ENCODE measurements at places on chromosomes 11 and 22.
A peak's percentile ranks its signal among the peaks of the same experiment; 100 is the strongest.

DNA sequence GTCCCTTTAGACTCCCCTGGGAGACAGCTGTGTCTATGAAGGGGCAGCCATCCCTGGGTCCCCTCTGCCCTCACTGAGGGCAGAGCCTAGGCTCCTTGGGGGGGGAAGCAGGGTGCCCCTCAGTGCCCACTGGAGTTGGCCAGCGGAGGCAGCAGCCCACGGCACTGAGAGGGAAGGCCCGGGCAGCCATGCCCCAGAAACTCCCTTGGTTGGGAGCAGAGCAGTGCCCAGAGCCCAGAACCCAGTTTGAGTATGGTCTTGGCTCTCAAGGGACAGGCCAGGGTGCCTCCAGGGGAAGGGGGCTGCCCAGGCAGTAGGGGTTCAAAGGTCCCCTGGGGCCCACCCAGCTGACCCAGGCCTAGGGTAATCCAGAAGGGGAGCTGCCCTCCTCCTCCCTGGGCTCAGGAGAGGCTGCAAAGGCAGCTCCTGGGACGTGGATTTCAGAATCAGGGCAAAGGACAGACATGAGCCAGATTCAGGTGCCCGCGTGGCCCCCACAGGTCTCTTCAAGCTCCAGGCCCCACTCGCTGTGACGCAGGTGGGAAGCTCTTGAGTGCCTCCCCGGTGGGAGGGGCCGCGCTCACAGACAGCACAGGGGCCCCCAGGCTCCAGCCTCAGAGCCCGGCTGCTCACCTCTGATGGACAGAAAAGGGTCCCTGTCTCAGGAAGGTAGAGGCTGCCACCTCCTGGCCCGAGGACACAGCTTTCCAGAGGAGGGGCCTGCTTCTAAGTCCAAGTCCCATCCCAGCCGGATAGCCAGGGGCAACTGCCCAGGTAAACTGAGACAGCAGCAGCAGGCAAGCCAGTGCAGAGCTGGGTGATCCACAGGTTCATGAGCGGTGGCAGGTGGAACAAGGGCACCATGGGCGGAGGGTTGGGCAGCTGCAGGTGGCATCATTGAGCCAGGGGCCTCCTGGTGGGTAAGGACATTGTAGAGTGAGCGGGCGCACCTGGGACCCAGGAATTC, 2.6 kb downstream of the C11orf21 start:
- DNase-seq: peak; percentile 36

- DNase-seq: no peak
Observed at GRCh38 chr22:40418366-40419201, 48.2 kb downstream of the SGSM3 start.

DNA sequence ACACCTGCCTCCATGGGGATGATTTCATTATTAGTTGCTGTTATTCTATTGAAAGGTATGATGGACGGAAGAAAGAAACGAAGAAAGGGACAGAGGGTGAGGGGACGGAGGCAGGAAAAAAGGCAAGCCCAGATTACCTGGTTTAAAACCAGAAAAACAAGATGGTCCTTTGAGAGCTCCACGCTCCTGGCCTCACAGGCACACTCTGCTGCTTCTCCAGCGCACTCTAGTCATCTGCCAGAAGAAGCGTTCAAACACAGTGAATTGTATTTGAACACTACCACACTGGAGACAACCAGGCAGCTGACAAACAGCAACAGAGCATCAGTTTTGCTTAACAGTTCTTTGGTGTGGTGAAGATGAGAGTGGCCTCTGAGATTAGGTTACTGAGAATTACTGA, 216.9 kb downstream of the CADM1 start:
- DNase-seq: no peak

DNA sequence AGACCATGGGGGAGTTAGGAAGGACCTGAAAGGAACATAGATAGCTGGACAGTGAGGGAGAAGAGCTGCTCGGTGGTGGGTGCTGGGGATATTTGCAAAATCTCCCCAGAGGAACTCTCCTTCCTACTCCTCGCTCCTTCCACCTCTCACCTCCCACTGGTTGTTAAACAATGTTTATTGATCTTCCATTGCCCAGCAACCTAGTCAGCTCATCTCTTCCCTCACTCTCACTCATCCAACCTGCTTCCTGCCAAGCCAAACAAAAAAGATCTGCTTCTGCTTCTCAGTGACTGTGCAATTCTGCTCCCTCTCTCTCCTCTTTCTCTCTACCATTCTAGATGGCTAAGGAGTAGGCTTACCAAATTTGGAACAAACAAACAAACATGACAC, 115.0 kb downstream of the SLC1A2 start:
- DNase-seq: peak; percentile 79

DNA sequence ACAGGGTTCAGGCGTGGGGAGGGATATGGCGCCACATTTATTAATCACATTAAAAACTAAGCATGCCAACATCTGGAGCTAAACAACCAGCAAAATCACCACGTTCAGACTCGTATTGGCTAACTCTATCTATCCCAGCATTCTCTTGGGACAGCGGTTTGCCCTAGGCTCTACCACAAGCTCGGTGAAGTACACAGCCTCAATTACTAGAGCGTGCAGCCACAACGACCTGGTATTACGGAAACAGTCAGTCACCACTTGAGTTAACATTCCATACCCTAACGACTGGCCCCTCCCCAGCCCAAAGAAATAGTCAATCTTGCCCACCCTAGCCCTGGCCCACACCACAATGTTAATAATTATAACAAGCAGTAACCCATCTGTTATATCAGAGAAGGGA, 32.1 kb downstream of the APOL5 start:
- no peak for DNase-seq

DNA sequence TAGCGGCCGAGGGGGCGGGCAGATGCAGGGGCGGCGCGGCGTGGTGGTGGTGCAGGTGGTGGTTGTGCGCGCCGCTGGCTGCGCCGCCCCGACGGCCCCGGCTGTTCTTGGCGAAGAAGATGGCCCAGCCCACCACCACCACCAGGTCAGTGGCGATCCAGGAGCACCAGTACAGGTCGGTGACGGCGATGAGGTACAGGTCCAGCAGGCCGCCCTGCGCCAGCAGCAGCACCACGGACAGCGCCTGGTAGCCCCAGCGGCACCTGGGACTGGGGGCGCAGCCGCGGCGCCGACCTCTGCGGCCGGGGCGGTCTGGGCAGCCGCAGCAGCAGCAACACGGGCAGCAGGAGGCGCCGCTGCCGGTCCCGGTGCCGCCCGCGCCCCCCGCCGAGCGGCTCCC, 879 bp downstream of the TMEM121B start:
- peak; percentile 50 for DNase-seq

- DNase-seq: no peak
Observed at GRCh38 chr22:48926643-48927042, 901.0 kb downstream of the BRD1 start.

DNA sequence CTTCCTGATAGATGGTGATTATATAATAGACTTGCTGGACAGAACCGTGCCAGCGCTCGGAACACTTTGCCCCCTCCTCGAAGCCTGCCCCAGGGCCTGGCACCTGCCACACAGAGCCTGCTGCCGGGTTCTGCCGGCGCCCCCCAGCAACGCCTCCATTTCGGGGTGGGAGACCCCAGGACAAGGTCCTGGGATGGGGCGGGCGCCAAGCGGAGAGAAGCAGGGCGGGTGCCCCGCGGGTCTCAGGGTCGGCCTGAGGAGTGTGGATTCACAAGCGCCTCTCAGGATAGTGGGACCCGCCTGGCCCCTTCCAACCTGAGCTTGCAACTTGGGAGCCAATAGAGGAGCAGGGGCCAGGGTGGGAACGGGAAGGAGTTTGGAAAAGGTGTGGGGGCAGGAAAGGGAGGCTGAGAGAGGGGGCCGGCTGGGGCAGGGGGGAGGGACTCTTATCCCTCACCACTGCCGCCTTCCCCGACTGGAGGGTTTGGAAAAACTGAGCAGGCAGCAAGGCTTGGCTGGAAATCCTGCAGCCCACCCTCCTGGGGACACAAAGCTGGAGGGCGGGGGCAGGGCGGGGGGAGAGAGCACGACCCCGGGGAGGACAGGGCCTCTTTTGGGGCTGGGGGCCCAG, 3.3 kb upstream of the BCL9L start:
- DNase-seq: peak; percentile 60

DNA sequence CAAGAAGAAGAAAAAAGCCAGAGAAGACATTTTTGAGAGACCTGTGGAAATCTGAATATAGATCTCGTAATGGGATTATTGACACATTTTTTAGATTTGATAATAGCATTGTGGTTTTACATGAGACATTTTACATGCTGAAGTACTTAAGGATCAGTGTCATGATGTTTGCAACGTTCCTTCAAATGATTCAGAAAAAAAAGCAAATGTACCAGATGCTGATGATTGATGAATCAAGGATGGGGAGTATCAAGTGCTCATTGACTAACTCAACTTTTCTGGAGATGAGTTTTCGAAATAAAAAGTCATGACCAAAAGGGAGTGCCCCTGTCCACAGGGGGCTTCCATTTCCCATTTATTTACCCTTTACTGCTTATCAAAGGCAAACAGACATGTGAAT, 207.0 kb upstream of the SORL1-AS1 start:
- DNase-seq: no peak

DNA sequence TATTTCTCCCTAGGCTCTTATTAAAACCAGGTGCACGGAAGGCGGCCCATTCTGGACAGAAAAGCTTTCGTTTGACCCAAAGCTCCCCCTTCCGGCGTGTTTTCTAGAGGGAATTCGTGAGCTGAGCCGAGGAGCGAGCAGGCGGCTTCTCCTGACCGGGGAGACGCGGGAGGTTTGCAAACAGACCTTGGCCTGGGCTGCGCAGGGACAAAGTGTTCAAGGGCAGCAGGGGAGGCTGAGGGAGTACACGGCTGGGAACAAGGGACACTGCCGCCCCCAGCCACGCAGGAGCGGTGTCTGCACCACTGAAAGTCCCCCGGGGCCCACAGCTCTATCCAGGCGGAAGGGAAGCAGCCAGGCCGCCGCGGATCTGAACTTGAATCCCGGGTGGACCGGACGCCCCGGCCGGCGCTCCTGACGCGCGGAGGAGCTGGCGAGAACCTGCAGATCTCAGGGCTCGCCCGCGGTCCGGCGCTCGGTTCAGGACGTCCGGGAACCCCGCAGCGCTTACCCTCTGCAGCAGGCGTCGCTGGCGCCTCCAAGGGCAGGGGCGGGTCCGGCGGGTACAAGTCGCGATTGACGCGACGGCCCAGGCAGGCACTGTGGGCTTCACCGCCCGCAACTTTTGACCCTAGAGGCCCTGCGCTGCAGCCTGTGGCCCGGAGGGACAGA, 101.9 kb downstream of the WT1 start:
- DNase-seq: peak; percentile 71

DNA sequence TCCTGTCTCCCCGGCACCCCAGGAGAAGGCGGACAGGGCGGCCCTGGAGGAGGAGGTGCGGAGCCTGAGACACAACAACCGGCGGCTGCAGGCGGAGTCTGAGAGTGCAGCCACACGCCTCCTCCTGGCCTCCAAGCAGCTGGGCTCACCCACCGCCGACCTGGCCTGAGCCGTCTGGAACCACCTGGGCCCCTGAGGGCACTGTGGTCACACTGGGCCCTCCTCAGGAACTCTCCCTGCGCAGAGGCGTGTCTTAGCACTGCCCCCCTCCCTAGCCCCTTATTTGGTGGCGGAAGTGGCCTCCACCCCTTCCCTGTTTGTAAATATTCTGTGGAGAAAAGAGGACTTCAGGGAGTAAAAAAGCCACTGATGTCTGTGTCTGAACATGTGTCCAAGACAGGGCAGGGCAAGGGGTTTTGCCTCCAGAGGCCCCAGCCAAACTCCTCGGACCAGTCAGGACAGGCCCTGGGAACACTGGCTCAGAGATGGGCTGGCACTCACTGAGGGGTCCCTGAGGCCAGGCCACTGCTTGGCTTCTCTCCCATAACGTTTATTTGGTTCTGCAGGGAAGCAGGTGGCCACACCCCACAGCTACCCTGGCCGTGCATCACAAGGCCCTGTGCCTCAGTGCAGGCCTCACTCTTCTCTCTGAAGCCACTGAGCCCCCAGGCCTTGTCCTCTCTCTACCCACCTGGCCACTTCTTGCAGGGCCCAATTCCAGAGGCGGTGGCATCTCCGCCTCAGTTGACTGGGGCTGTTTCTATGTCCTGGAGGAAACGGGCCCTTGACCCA, 12.0 kb downstream of the RELA start:
- no peak for DNase-seq

DNA sequence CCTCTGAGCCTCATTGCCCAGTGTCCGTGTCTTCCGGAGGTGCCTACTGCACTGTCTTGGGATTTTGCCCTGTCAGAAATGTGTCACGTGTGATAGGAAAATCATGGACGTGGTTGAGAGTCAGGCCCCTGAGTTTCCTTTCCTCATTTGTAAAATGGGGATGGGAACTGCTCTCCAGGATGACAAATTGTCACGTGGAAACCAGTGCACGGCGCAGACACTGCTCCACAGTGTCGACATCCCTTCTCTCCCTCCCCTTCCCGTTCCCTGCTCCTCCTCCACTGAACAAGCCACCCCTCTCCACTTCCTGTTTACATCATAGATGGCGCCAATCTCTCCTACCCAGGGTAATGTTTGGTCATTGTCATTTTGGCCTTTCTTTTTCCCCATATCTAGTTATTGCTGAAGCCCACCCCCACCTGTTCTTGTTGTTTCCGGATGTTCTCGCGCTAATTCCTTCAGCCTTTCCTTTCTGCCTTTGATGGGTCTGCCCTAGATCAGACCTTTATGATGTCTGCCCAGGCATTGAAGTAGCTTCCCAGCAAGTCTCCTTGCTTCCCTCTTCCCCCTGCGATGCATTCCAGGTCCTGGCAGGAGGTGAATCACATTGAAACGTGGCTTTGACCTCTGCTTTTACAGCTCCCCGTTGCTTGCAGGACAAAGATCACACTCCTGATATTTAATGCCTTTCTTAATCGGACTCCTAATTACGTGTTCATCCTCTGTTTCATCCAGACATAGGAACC, 91.8 kb downstream of the TBC1D22A start:
- DNase-seq: peak; percentile 70

DNA sequence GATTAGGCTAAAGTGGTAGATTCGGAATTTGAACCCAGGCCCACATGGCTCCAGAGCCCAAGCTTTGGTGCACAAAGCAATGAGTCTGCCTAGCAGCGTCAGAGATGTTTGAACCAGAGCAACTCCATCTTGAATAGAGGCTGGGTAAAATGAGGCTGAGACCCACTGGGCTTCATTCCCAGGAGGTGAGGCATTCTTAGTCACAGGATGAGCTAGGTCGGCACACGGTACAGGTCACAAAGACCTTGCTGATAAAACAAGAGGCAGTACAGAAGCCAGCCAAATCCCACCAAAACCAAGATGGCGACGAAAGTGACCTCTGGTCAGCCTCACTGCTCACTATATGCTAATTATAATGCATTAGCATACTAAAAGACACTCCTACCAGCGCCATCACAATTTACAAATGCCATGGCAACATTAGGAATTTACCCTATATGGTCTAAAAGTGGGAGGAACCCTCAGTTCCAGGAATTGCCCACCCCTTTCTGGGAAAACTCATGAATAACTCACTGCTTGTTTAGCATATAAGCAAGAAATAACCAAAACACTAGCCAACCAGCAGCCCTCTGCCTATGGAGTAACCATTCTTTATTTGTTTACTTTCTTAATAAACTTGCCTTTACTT, 40.3 kb upstream of the DAGLA start:
- DNase-seq: peak; percentile 23

DNA sequence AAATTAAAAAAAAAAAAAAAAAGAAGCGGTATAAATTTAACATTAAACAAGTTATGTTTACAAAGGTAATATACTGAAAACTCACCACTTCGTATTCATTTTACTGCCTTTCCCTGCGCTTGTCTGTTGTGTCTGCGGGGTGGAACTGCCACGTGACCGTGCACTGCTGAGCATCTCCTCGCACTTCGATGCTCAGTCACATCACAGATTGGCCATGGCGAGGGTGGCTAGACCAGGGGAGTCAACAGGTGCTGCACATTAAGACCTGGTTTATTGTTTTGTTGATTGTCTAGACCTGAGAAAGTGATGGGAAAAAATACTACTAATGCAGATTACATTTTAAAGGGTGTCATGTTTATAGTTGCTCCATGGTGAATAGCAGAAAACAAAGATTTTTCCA, 22.8 kb upstream of the TUB start:
- no peak for DNase-seq
